ENCODE measurements at places on chromosomes 16 and 17.

DNA sequence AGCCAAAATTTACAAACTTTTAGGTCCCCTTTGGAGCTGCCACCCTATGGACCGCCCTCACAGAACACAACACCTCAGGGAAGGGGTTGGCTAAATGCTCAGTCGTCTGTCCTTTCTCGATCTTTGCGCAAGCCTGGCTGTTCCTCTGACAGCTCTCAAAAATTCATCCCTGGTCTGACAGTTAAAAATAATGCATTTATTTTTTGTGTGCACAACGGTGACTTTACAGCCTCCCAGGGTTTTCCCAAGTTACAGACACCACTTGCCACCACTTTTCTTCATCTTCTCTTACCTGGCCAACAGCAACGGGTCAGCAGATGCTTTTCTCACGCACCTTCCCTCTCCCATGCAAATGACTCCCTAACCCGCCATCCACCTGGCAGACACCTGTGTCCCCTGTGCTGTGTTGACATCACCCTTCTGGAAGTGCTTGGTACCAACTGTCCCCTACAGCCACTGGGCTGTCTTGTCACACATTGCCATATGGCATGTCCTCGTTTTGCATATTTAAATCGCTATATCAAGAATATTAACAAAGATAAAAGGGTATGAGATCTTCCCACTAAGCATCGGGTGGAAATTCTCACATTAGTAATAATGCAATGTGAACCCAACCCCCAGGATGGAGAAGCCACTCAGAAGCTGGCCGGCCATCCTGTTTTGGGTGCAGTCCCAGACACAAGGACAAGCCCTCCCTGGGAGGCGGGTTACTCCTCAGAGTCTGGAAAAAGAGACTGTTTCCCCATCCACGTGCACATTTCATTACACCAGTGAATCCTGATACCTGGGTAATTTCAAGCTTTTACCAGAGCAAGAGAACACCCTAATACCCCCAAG is 187.0 kb downstream of the ZFHX3 start:
- DNase-seq, result no peak

DNA sequence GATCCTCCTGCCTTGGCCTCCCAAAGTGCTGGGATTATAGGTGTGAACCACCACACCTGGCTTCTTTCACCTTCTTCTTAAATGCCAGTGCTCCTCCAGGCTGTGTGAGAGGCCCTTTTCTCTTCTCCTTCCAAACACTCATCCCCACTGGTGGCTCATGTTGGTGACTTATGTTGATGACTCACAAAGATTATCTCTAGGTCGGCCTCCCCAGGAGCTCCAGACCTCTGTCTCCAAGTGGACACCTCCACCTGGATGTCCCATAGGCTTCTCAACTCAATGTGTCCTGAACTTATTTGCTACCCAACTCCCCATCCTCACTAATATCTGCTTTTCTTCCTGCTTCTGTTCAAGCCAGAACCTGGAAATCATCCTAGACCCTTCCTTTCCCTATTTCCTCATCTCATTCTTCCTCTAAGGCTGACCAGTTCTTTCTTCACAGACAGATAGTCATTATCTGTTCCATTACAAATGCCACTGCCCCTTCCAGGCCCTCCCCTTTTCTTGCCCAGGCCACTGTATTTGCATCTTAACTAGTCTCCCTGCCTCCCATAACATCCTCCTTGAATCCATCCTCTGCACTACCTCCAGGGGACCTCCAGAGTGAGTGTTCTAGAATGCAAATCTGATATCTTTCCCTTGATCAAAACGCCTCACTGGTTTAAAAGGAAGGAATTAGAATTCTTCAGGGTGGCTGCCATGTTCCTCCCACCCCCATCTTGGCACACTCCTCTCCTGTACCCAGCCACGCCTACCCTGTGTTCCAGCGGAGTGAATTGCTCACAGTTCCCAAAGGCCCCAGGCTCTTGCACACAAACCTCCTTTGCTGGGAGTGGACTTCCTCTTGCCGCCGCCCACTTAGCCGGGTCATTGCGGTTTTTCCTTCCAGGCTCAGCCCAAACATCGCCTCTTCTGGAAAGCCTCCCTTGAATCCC is 34.8 kb upstream of the FBXO47 start:
- DNase-seq, result peak; percentile 94

GRCh38 chr16:4926928-4927327 is 10.0 kb downstream of the PPL start:
- DNase-seq, result no peak

- no peak for DNase-seq
These were observed 181.1 kb downstream of the CHD9 start for GRCh38 chr16:53235851-53236250.

DNA sequence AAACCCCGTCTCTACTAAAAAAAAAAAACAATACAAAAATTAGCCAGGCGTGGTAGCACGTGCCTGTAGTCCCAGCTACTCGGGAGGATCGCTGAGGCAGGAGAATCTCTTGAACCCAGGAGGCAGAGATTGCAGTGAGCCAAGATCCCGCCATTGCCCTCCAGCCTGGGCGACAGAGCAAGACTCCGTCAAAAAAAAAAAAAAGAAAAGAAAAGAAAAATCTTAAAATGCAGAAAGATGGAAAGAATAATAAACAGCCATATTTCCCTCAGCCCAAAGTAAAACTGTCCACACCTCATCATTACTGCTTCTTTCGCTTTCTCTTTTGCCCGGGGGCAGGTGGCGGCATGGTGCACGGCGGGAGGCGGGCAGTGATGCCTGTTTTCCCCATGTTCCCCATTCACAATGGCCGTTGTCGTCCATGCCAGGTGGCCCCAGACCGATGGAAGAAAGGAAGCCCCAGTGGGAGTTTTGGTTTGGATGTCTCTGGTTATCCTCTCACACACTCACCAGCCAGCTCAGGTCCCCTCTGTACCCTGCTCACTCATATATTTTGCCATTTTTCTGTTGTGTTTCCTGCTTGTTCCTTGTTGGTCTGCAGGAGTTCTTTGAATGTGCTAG is 37.0 kb upstream of the PEMT start:
- no peak for DNase-seq

DNA sequence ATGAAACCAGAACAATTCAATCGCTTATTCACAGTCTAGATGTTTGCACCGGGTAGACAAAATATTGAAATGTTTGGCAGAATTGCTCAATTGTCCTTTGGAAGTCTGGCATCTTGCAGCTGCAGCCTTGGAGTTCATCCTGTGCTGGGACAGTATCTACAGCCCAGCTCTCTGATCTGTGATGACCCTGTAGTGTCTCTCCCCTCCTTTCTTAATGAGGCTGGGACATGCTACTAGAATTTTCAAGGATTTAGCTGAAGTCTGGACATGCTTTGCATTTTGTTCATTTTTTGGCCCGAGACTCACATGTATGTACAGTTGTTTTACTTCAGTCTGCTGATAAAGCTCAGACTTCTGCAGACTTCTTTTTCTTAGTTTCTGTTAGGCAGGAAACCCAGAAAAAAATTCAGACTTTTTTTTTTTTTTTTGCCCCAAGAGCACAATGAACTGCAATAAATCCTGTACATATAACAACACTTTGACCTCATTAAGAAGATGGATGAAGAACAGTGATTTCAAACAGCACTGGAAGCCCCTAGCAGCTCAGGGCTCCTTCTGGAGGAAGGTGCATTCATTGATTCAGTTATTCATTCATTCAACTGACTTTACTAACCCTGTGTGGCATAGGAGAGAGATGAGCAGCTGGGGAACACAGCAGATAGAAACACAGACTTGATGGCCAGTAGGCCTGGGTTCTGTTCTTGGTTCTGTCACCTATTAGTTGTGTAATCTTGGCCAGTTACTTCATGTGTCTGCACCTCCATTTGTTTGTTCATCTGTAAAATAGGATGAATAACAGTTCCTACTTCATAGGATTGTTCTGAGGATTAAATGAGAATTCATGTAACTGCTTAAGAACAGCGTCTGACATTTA is 210.0 kb downstream of the MAP2K4 start:
- no peak for DNase-seq

GRCh38 chr16:69013991-69014390 is 91.5 kb upstream of the HAS3 start:
- no peak for DNase-seq
